NCI-H1417 (cell line): ENCODE measurements at places on chromosomes 11 and 22.

GRCh38 chr11:76166314-76166713 lies 40.0 kb downstream of the WNT11 start:
- DNase-seq, result peak; percentile 42

- no peak for DNase-seq
These were observed 1.3 kb upstream of the TBX10 start for GRCh38 chr11:67640758-67641337.

DNA sequence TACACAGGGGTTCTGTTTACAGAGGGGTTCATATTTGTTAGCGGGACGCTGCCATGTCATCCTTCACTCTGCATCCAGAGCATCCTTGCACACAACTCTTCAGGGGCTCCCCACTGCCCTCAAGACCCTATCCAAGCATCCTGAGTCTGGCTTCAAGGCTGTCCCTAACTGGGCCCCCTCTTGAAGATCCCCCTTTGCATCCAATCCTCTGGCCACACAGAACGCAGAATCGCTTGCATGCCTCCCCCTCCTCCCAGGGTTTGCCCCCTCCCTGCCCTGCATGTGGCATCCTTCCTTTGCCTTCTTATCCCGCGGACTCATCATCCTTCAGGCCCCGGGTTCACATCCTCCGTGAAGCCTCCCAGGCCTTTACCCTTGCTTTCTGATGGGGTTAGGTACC lies 18.6 kb downstream of the C1QTNF6 start:
- no peak for DNase-seq

GRCh38 chr11:73308003-73308960 lies at the start of gene ARHGEF17:
Gene ARHGEF17 (plus strand): TSS chr11:73308276. CDS start chr11:73308639, 363 bp downstream.
- peak; percentile 94 for DNase-seq

DNA sequence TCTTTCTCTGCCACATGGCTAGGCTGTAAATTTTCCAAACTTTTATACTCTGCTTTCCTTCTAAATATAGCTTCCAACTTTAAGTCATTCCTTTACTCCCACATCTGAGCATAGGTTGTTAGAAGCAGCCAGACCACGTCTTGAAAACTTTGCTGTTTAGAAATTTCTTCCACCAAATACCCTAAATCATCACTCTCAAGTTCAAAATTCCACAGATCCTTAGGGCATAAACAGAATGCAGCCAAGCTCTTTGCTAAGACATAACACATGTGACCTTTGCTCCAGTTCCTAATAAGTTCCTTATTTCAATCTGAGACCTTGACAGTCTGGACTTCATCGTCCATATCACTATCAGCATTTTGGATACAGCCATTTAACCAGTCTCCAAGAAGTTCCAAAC lies 749.9 kb downstream of the METTL15 start:
- DNase-seq, result no peak
